Tongue (tissue), 3 donors: ENCODE measurements at places on chromosomes 5 and 9.

GRCh38 chr5:9340085-9340484 is 205.8 kb downstream of the SEMA5A start:
- DNase-seq: peak; percentile 13

DNA sequence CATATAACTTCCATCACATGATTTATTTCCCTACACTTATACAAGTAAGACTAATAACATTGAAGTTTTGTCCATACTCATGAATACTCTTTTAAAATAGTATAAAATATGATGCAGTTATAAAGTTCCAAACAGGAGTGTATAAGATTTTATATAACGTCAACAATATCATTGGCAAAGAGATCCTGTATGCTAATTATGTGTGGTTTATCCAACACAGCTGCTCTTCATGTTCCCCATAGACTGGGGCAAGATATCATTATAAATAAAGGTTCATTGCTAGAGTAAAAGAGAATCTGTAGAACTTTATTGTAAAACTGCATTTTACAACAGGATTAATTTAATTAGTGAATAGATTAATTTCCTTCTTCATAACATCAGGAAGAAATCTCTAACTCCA is 16.9 kb downstream of the CDH9 start:
- no peak for DNase-seq

- DNase-seq: no peak
These were observed 15.4 kb downstream of the SLC25A46 start for GRCh38 chr5:110754181-110754580.

DNA sequence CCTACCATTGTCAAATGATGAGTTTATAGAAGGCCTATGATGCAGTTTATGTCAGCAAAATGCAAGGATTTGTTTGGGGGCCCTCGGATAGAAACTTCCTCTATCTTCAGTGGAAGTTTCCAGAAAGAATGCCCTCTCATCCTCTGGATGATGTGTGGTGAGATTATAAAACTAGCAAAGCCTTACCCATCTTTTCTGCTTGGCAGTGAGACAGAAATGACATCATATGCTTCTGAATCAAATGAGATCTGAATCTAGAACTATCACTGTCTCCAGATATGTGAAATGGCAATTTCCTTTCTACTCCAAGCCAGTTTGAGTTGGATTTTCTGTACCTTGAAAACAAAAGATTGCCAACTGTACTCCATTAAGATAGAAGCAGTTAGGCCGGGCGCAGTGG is 60.4 kb upstream of the CKMT2 start:
- DNase-seq: no peak

- DNase-seq: no peak
These were observed 17.6 kb downstream of the NACC2 start for GRCh38 chr9:136077491-136077890.

GRCh38 chr5:35230038-35230611 is at the start of gene PRLR:
PRLR (minus strand) TSS chr5:35230487; CDS start chr5:35089620, 140,867 bp downstream.
- peak; percentile 55 for DNase-seq

GRCh38 chr5:140591747-140592372 is 27.2 kb downstream of the SLC35A4 start:
- no peak for DNase-seq

GRCh38 chr9:130905125-130905901 is 8.7 kb upstream of the QRFP start:
- no peak for DNase-seq

GRCh38 chr9:137878146-137878941 is 762 bp downstream of the CACNA1B start:
- peak; percentile 78 for DNase-seq

GRCh38 chr5:144406442-144406841 is 235.8 kb downstream of the KCTD16 start:
- no peak for DNase-seq

GRCh38 chr5:1733369-1733768 is 66.3 kb downstream of the MRPL36 start:
- no peak for DNase-seq

- DNase-seq: peak; percentile 94
These were observed 59.5 kb downstream of the HSPA4 start for GRCh38 chr5:133111299-133111698.

- no peak for DNase-seq
These were observed 257.9 kb downstream of the MAN2A1 start for GRCh38 chr5:109947667-109948066.

- no peak for DNase-seq
These were observed 1067.8 kb upstream of the EDIL3 start for GRCh38 chr5:85452322-85453025.

- peak; percentile 40 for DNase-seq
These were observed 357.6 kb upstream of the RPS23 start for GRCh38 chr5:82635561-82636288.

DNA sequence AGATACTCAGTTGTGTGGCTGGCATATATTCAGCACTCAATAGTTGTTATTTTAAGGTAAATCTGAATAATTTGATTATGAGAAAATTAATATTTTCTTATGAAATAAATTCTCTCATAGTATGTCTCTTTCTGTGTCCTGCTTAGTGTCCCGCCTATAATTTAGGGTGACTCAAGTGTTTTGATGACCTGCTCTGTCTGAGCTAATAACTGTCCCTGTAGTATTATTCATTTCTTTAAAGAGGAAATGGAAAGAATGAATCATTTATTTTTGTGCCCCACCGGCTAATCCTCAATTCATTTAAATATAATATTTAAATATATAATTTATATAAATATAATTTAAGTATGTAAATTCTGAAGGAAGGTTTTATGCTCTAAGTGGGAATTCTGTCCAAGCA is 4.1 kb downstream of the SLC1A1 start:
- no peak for DNase-seq

DNA sequence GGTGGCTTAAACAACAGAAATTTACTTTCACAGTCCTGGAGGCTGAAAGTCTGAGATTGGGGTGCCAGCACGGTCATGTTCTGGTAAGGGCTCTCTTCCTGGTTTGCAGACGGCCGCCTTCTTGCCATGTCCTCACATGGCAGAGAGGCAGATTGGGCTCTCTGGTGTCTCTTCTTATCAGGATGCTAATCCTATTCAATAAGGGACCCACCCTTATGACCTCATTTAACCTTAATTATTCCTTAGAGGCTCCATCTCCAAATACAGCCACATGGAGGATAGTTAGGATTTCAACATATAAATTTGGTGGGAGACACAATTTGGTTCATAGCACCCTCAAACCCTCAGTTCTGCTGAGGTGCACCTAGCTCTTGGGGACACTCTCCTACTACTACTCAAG is 180.4 kb downstream of the DAB2IP start:
- no peak for DNase-seq

DNA sequence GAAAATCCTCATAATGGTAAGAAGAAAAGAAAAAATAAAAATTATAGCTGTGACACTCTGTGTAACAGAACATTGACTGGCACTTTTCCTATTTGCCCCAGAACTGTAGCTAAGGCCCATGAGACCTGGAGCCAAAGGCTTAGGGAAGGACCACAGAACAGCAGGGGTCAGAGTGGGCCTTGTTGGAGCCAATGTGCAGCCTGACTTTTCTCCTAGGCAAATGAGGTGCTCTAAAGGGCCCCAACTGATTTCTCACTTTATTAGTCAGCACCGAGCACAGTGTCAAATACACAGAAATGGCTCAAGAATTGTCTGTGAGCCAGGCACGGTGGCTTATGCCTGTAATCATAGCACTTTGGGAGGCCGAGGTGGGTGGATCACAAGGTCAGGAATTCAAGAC is 4.0 kb upstream of the MEGF9 start:
- DNase-seq: no peak

DNA sequence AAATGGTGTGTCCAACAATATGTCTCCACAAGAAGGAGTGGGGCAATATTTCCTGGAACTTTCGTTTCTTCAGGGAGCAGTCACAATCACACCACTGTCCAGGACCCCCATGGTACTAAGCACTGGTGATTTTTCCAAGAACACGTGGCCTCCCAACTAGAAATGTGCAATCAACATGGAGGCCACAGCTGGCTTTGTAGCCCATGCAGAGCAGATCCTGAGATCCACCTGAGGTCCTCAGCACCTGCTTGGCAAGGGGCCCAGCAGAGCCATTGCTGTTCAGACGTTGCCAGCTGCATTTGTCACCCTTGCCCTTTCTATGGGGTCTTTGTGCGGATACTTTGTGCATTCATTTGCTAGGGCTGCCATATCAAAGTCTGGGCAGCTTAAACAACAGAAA is 334.5 kb upstream of the IRX4 start:
- DNase-seq: no peak

GRCh38 chr5:17406423-17406838 is 91.6 kb upstream of the TAF11L2 start:
- no peak for DNase-seq

GRCh38 chr5:68445257-68446069 is 229.9 kb downstream of the PIK3R1 start:
- DNase-seq: no peak

GRCh38 chr5:14838396-14839319 is 32.9 kb downstream of the ANKH start:
- DNase-seq: no peak

DNA sequence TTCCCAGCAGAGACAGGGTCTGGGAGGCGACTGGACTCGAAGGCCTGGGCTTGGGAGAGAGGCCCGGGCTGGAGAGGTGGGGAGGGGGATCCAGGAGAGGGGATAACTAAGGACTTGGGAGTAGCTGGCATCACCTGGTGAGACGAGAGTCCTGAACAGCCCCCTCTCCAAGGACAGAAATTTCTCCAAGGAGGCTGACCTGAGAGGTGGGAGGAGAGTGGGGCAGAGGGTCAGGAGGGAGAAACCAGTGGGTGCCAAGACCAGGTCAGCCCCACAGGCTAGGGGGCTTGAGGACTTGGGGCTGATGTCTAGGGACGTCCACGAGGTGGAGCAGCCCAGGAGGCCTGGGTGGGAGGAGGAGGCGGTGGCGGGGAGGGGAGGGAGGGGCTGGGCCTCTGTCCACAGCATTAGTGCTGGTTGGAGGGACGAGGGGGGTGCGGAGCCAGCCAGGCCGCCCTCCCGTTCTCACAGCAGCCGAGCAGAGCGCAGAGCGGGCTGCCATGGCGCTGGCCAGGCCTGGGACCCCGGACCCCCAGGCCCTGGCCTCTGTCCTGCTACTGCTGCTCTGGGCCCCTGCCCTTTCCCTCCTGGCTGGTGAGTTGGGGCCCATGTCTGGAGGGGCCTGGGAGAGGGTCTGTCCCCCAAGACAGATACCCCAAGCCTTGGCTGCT is at the start of gene CRB2:
Gene CRB2, plus strand, starts transcription at position 437 of the 671 bp plus-strand sequence. Its CDS starts 64 bp downstream, at position 501.
- DNase-seq: peak; percentile 40

DNA sequence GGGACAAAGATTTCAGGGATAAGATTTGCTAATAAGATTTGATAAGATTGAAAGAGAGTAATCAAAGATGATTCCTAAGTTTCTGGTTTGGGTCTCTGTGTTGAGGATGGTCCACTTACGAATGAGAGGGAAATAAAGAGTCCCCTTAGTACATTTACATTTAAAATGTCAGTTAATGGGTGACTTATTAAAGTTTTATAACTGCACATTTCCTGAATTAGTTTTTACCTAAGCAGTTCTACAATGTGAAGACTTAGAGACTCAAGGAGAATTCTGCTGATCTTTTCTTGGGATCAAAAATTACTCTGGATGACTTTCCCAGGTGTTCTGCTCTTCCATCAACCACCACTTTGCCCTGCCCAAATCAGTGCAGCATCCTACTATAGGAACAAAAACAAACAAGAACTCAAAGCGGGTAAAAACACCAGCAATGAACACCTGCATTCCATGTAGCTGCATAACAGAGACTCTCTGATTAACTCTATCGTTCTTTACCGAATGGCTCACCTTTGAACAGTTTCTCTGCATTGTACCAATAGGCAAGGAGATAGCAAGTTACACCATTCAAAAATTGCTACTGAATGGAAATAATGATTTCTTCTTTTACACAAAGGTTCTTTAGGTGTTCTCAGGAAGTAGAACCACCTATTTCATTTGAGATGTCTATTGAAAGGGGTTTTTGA is 65.3 kb downstream of the PRLR start:
- no peak for DNase-seq

DNA sequence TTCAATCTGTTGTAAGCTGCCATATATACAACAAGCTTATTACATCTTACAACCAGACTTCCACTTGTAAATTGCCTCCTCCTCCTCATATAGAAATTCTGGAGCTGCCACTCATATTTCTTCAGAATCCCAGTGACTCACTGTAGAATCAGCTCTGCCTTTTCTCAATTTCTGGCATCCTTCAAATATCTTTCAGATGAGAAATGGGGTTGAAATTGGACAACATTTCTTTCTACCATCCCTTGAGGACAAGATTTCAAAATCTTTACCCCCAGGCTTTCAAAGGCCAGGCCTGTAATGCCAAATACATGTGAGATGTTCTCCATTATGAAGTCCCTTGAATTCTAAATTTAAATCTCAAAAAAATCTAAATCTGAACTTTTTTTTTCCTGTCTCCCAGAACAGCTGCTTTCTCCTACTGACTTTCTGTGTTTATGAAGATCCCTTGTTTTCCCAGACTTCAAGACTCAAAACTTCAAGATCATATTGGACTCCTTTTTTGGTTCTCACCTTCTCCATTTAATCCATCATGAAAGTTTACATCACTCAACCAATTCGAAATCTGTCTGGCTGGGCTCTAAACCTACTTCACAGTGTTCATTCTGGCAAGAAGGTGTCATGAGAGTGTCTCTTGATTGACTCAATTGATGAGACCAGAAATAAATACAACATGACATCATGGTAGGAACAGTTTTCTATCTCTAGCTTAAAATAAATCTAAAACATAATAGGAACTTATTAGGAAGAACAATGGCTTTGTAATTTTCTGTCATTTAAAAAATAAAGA is 109.8 kb downstream of the HMHB1 start:
- DNase-seq: peak; percentile 48

DNA sequence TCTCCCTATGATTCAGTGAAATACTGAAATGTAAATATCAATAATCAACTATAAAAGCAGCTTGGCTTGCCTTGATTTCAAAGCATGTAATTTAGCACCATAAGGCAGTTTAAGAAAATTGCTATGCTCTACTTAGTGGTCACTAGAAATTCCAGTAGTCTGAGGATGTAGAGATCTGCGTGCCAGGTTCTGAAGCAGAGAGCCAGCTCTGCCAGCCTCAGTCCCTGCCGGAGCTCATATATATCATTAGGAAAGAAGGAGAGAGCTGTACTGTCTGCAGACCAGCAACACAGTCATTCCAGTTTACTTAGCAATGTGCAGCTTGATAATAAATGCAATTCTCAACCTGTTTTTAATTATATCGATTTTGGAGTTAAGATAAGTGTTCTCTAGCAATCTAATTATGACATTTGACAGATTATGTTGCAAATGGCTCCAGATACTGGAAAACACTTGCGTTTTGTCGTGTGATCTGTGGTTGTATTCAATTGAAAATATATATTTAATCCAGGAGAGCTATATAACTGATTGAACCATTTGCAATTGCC is 540.5 kb downstream of the CTNND2 start:
- DNase-seq: no peak

DNA sequence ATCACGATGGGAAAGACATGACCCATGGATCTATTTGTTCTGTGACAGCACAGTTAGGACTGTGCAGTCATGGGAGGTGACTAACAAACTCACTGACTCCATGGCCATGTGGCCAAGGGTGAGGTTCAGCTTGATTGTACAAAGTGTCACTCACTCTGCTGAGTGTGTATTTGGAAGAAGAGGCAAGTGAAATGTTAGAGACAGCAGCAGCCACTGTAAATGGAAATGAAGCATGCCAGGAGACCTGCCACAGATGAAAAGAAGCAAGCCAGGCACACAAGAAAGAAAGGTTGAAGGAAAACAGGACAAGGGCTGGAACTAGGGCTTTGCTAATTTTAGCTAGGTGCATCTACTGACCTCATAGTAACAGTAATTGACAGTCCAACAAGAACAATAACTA is 42.7 kb upstream of the PALM2AKAP2 start:
- peak; percentile 8 for DNase-seq
